Mammary epithelial cell (primary cell): ENCODE measurements at places on chromosomes 3 and 15. TPM values are rescaled to one million over a fixed set of nuclear protein-coding genes. Genes with fewer than 3 reads are reported as not detected.

The PEAK1 gene
- total RNA-seq = 25.5 TPM

The MINAR1 gene
- 0.50 TPM for total RNA-seq

The FSD2 gene
- not detected in 2 replicates for total RNA-seq

The GP9 gene
- not detected in 2 replicates for total RNA-seq

The SLC12A1 gene
- total RNA-seq = not detected in 2 replicates

The GABRG3 gene
- total RNA-seq = not detected in 2 replicates

The ZNF660 gene
- 0.67 TPM for total RNA-seq

The VWA5B2 gene
- total RNA-seq = 0.33 TPM
